ENCODE measurements at places on chromosomes 3 and 15. TPM values are rescaled to one million over a fixed set of nuclear protein-coding genes. Genes with fewer than 3 reads are reported as not detected.

Gene PLA2G4D
- polyA plus RNA-seq, result 0.35 TPM

Gene LRRC34
- 21.0 TPM for polyA plus RNA-seq

Gene ZMYND10
- polyA plus RNA-seq, result not detected

Gene PLA2G4E
- 0.07 TPM for polyA plus RNA-seq

Gene DPH6
- 48.5 TPM for polyA plus RNA-seq

Gene GPR156
- polyA plus RNA-seq, result not detected

Gene DNAJC13
- polyA plus RNA-seq, result 6.5 TPM

Gene CPLX3
- polyA plus RNA-seq, result 2.4 TPM

Measured in Purkinje cell (primary cell).